ENCODE measurements at places on chromosomes 1 and 21.

DNA sequence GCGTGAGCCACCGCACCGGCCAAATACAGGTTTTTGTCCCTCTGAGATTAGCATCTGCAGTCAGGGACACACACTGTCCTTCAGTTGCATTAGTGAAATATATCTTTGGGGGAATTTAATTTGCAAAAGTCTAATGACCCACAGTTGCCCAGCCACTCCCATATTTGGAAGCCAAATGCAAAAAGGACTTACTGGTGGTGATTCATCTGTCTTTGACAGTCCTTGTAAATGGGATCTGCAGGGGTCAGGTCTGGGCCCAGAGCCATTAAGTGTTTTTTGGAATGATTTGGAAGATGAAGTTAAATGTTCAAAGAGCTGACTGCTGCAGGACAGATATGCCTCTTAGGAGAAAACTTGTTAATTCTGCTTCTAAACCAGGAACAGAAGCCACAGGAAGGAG is 44.6 kb upstream of the DNASE2B start:
- no peak for DNase-seq

- DNase-seq: no peak
Observed at GRCh38 chr1:25103164-25103795, 129.0 kb downstream of the SYF2 start.

GRCh38 chr1:33257207-33257771 is 997 bp downstream of the ZNF362 start:
- DNase-seq: no peak

- no peak for DNase-seq
Observed at GRCh38 chr1:150765296-150765976, at the start of gene CTSS. TSS of gene CTSS (minus strand) at chr1:150765778. CDS start at chr1:150764763, 1,015 bp downstream.

DNA sequence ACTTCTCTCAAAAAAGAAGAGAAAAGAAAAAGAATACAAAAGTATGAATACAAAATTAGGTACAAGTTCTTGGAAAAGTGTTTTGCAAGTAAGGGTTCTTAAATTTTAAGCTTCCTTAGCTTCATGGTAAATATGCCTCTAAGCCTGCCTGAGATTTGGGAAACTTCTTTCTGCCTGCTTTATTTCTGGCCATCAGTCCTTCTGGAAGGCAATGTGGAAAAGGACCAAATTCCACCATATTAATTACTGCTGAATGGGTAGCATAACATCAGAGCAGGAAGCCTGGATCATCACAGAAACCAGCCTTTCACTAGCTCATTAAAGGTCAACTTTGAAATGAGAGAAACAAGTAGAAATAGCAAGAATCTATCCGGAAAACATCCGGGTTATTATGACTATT is 39.1 kb upstream of the CAP1 start:
- DNase-seq: no peak

GRCh38 chr1:62439652-62440371 is 3.0 kb downstream of the USP1 start:
- peak; percentile 16 for DNase-seq

DNA sequence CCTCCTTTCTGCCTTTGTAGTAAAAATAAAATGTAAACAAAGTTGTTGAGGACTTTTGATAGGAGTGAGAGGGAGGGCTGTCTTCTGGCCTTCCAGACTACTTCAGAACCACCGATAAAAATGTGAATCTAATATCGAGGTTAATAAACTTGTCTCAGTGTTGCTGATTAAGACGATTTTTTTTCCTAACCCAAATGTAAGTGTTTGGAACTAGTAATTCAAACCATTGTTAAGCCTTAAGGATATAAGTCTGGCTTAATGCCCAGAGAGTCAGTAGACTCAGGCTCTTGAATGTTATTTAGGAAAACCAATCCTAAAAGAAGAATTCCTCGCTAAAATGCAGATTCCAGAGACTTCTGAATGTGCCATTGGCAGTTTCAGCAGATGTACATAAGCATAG is 356.9 kb downstream of the SIPA1L2 start:
- no peak for DNase-seq

GRCh38 chr1:28933277-28933676 is 18.9 kb downstream of the EPB41 start:
- no peak for DNase-seq

GRCh38 chr1:28297826-28298225 is 31.0 kb upstream of the MED18 start:
- DNase-seq: no peak

GRCh38 chr1:150695561-150695960 is 1.4 kb downstream of the GOLPH3L start:
- DNase-seq: peak; percentile 15

- DNase-seq: no peak
Observed at GRCh38 chr1:63833363-63834119, 59.7 kb downstream of the ROR1 start.

- no peak for DNase-seq
Observed at GRCh38 chr1:43987159-43987902, 4.1 kb upstream of the CCDC24 start.

DNA sequence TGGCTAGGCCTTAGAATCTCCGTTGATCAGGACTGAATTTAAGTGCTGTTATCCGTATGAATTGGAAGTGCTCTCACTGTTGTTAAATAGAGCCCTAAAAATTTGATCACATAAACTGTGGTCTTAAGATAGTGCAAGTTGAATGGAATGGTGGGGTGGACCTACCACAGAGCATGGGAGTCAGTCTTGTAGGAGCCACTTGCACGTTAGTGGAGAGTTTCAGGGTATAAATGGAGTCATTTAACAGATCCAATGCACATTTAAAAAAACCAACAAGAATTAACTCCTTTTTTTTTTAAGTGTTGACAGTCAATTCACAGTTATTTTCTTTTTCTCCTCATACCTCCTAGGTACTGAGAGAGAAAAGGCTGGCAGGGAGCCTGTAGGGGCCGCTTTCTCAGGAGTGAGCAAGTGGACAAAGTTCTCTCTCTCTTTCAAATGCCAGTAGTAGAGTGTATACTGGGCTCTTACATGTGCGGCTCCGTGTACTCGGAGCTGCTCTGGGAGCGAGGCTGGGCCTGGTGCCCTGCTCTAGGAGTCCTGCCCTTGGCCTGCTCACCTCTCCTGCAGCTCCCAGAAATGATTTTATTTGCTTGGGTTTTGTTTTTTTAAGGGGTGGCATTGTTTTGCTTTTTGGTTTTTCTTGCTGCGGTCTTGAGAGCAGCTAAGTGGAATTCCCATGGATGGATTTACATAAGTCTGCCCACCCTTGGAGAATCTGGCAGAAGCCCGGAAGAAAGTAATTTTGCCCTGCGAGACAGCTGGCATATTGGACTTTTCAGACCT is 91.3 kb downstream of the ATP5PO start:
- no peak for DNase-seq

GRCh38 chr1:100034470-100034869 is 64.7 kb downstream of the SLC35A3 start:
- peak; percentile 52 for DNase-seq

- DNase-seq: no peak
Observed at GRCh38 chr1:6254691-6255090, 6.2 kb downstream of the GPR153 start.

GRCh38 chr1:210841926-210842625 is 291.9 kb downstream of the KCNH1 start:
- no peak for DNase-seq

All from erythroblast (primary cell).